Stimulated activated naive CD4-positive, alpha-beta T cell treated with Interleukin-2 at 50 U/mL for 16 hours (primary cell): ENCODE measurements at places on chromosomes 5 and 9.

- DNase-seq = no peak
Measured at GRCh38 chr9:134416385-134417015, 90.2 kb downstream of the RXRA start.

DNA sequence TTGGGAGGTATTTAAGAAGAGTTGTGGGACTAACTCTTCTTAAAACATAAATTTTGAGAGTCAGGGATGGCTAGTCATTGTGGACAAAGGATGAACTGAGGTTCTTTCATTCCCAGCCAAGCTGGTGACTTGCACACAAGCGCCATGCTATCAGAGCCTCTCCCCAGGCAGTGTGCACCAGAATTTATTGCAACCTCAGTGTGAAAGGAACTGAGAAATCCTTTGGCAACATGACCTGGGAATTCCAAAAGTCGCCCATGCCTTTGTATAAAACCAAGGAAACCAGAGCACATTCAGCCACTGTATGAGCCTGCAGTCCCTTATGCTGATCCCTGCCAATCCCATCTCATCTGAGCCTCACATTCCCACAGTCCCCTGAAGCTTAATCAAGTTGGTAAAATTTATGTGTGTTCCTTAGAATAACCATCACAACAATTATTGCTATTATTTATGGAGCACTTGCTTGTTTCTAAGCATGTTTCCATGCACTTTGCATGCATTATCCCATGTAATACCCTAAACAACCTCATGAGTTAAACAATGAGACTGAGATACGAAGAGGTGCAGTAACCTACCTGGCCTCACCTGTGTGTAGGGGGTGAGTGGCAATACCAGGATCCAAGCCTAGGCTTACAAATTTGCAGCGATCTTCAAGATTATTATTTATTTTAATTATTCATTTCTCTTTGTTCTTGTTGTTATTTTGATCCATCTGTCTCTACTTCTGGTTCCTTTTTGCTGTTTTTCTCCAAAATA is 116.4 kb downstream of the NTRK2 start:
- no peak for DNase-seq

- no peak for DNase-seq
Measured at GRCh38 chr5:50874306-50875001, 208.0 kb downstream of the PARP8 start.

GRCh38 chr5:95806687-95807086 is 15.8 kb downstream of the GLRX start:
- DNase-seq = no peak

GRCh38 chr5:26691486-26691885 is 346.9 kb downstream of the CDH9 start:
- DNase-seq = no peak

GRCh38 chr5:61659221-61659696 is 327.2 kb downstream of the ZSWIM6 start:
- DNase-seq = no peak
